SJCRH30 (cell line): ENCODE measurements at places on chromosomes 16 and 17.

DNA sequence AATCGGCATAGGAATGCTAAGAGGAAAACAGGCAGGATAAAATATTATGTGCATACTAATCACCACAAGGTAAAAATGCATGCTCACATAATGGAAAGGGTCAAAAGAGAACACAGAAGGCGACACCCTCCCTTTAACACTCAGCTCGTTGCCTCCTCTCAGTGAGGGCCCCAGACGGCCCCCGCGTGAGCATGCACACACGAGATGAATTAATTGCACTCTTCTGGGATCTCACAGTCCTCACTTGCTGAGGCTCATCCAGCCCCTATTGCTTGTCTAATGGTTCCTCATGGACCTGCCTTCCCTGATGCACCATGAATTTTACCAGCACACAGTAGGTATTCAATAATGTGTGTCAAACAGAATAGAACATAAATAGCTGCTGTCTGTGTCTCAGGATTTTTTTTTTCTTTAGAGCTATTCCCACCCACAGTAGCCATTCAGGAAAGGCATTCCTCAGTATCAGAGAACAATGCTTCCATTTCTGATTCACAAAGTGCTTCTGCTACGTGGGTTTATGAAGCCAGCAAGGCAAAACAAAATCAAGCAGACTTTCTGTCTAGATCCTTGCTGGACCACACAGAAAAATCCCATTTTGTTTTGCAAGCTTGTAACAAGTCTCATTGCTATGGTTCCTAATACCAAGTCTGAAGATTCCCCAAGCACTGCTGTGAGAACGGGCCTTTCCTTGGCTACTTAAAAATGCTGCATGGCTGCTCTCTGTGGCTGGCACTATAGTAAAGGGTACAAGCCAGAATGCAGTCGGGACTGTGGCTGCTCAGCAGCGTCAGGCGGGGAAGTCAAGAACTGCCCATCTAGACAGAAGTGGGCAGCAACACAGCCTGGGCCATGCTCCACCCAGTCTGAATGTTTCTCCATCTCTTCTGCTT is 43.6 kb downstream of the TOM1L2 start:
- DNase-seq = no peak

GRCh38 chr16:69413045-69413664 is 11.3 kb upstream of the CYB5B start:
- DNase-seq = no peak

DNA sequence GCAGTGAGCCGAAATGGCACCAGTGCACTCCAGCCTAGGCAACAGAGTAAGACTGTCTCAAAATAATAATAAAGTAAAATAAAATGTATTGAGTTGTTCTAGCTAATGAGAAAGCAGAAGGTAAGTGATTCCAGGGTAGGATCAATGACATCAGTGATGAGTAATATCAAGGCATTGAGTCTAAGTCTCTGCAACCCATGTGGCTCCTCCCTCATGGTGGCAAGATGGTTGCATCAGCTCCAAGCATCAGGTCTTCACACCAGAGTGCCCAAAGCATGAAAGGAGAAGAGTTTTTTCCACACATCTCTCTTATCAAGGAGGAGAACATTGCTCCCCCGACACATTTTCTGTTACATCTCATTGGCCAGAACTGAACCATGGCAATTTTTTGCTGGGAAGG is 34.8 kb upstream of the GAS7 start:
- DNase-seq = no peak

DNA sequence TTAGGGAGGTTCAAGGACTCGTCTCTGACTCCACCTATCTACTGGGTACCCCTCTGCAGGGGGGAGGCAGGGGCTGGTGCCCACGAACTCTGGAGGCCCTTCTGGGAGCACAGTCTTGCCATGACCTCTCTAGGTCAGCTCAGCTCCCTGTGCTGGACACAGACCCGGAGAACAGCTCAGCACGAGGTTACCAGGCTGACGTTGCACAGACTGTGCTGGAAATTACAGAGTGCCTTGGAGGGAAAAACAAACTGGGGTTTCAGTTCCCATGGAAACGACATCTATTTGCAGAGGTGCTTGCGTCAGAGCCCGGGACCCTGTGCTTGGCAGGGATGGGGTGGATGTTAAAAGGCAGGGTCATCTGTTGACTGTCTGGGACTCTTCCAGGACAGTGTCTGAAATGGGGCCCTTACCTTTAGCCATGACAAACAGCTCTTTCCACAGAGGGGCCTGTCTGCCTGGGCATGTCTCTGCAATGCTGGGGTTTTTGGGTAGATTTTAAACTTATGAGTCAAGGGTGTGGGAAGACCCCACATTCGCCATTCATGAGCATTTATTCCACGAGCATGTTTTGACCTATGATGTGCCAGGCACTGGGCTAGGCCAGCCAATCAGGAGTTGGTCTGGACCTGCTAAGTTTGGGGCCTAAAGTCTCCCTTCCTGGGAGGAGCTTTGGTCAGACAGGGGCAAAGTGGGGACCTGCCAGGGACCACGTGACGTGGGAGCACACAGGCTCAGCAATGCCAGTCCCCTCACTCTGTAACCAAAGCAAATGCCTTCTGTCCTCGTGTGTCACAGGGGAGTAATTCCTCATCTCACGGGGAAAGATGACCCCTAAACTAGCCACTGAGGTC is 22.5 kb downstream of the CCR7 start:
- peak; percentile 85 for DNase-seq

DNA sequence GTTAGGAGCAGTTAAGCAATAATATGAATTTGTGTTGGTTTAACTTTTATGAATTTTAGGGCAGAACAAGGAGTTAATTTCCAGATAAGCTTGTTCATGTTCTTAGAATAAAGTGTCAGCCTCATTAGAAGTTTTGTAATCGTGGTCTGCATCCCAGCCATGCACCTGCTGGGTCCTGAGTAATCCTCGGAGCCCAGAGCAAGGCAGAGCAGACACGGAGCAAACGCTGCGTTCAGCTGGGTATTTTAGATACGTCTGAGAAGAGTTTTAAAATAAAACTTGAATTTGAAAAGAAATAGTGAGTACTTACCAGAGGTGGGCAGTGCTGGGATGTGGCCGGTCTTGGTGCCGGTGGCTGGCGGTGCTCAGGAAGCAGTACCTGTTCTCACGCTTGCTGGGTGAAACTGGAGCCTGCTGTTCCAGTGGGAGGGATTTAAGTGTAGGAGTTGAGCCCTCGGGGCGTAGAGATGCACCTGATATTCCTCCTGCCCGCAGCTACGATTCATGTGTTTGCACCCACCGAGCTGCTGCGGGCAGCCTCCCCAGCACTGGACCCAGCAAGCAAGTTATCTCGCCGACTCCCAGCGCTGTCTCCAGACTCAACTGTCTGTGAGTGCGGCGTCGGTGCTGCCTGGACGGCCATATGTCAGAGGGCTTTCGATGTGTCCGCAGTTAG is at the start of gene ZNF750:
TSS of gene ZNF750 (minus strand) at position 406 of the 676 bp plus-strand sequence. CDS start 7,568 bp downstream, outside the sequence.
- DNase-seq = no peak

GRCh38 chr17:28385406-28385805 is 13.9 kb downstream of the SARM1 start:
- DNase-seq = no peak

DNA sequence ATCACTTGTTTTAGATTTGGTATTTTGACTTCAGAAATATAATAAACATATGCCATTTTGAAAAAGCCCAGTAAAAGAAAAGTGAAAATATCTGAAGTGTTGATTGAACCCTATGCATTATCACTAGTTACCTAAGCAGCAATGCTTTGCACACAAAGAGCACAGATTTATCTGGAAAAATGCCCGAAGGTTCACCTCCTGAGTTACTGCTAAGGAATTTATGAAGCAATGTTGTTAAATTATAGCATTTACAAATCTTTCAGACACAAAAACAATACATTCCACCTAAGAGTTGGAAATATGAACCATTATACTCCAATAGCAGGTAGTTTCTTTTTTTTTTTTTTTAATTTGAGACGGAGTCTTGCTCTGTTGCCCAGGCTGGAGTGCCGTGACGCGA is 38.9 kb upstream of the GHDC start:
- no peak for DNase-seq

DNA sequence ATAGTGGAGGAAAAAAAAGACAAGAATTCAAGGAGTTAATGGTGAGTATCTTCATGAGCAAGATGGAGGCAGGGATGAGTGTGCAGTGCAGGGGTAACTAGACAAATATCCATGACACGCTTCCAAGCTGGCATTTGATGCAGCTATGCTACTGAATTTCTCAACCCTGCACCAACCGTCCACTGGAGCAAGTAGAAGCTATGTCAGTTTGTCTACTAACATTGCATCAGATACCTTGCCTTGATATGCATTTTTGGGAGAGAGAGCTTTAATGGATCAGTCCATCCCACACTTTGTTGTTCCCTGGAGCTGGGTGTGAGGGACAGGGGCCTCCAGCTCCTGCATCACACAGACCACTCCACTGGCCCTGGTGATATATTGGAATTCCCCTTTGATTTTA is 16.4 kb downstream of the CCL11 start:
- no peak for DNase-seq

DNA sequence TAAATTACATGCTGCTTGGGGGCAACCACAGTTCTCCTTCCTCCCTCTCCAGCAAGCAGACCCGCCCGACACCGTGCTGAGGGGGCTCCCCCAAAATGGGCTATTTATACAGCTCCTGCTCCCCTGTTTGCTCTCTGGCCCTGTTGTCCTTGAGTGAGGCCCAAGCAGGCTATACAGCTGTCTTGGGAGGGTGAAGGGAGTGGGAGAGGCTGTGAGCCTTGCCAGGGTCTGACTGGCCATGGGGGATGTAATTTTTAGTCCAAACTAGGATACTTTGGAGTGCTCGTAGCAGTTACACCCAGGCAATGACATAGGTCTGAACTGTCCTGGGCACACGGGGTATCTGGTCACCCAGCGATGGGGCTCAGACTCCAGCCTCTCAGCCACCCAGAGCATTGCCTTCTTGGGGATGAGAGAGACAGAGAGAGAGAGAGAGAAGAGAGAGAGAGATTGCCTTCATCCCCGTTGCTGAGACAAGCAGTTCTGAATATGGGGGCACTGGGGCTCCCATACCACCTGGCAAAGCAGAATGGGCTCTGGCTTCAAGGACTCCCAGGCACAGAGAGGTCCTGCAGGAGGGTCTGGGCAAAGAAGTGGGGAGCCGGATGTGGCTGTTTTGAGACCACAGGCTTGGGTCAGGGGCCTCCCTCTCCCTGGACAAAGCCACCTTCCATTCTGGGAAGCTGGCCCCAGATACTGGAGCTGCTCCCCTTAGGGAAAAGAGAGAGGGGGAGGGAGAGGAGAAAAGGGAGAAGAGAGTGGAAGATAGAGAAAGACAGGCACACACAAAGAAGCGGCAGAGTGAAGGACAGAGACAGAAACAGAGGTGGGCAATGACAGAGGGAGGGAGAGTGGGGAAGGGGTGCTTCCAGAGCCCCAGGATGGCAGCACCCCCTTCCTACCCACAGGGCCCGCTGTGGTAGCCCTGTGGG is 10.7 kb upstream of the TMEM92 start:
- no peak for DNase-seq

- no peak for DNase-seq
These were observed 994 bp downstream of the PITPNA start for GRCh38 chr17:1561420-1562175.

GRCh38 chr17:10061111-10061845 is 137.1 kb downstream of the GAS7 start:
- DNase-seq = no peak

DNA sequence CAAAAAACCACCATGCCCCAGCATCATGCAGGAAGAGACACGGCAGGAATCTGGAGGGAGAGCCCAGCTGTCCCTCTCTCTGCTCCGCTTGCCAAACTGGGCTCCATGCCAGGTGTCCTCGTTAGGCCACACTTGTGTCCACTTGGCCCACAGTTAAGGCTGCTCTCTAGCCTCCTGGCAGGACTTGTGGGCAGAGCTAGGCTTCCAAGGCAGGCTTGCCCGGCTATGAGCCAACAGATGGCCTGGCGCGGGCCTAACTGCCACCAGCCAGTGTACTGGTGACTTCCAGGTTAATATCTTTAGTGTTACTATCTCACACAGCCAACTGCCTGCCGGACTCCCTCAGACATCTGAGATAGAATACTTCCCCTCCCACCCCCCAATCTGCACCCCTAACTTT is 10.6 kb downstream of the ATP6V0D1 start:
- peak; percentile 90 for DNase-seq

- no peak for DNase-seq
These were observed 164.8 kb upstream of the FOXF1 start for GRCh38 chr16:86345516-86345915.

GRCh38 chr16:4386451-4386805 is 14.8 kb downstream of the VASN start:
- DNase-seq = no peak

GRCh38 chr17:55230716-55231115 is 34.0 kb upstream of the HLF start:
- DNase-seq = no peak

DNA sequence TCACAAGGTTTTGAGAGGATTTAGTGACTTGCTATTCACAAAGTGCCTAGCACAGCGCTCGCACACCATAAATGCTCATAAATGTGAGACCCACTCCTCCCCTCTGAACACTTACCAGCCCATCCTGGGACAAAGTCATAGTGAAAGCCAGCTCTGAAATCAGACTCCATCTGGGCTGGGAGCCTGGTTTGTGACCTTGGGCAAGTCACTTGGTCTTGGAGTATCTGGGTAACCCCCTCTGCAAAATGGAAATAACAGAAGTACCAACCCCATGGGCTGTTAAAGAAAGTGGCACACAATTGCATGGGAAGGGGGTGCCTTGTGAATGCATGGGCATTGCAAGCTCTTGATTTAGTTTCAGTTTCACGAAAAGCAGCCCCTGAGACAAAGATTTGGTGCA is 104.7 kb upstream of the CDH5 start:
- DNase-seq = peak; percentile 20

DNA sequence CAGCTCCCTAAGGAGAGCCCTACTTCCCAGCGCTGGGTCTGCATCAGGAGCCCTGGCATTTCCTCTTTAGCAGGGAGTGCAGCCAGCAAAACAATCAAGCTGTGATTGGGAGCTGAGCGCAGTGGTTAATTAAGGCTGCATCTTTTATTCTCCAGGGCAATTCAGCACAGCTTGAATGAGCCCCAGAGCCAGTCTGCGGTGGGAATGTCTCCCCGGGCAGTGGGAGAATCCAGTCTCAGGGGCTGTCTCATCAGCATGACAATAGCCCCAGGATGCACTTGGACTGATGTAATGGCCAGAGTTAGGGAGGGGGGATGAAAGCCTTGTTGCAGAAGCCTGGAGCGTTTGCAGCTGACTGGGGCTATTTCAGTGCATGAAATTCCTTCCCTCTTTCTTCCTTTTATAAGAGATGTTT is 292.6 kb upstream of the SOX9 start:
- no peak for DNase-seq

DNA sequence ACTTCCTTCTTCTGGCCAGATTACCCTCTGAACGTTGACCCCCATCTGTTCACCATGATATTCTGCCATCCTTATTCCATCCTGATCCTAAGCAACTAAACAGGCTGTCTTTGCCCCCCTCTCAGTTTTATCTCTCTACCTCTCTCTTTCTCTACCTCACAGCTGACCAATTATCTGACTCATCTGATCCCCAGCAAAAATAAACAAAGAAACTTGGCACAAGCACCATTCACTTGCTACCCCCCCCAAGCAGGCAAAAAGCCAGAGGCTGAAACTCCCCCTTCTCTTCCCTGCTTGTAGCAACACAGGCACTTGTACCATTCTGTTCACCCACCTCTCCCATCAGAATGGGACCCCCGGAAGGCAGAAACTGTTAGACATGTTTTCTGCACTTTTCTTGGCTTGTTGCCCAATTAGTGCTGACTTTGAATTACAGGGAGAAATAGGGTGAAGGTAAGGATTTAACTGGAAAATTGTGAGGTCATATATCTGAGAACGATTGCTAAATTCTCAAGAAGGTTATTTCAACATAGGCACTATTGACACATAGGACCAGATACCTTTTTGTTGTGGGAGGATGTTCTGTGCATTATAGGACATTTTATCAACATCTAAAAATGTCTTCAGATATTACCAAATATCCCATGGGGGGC is 163.2 kb downstream of the TOX3 start:
- DNase-seq = peak; percentile 45

GRCh38 chr17:55859301-55859795 is 108.5 kb downstream of the PCTP start:
- DNase-seq = no peak
